ENCODE measurements at places on chromosomes 5 and 9.

GRCh38 chr5:110441035-110441434 is 285.4 kb downstream of the TMEM232 start:
- DNase-seq = no peak

DNA sequence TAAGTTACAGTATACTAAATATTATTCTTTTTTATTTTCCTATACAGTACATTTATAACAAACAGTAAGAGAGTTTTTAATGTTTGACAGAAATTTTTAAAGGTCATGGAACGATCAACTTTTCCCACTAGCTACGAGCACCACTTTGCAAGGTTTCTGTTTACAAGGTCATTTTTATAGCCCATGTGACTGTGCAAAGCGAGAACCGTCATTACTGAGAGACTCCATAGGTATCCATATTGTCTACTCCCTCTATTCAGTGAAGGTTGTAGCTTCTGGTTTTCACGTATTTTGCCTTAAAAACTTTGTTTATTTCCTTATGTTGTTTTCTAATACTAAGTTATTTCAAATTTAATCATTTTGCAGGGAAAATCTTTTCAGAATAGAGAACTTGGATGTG is 186.3 kb upstream of the RGMB start:
- no peak for DNase-seq

DNA sequence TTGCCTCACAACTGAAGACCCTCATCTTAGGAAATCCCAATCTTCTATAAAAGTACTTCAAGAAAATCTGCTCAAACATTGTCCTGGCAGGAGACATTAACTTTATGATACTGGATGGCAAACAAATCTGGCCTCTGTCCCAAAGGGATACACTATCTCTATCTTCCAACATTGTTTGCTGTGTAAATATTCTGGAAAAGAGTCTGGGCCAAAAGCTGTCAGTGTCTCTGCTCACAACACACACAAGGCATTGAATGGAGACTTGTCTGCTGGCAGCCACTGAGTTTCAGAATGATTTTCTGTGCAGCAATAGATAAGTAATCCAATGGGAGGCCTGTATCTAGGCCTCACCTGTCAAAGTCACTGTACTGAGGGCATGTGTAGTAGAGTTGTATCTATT is 471.1 kb downstream of the DMAC1 start:
- DNase-seq = no peak

- no peak for DNase-seq
Measured at GRCh38 chr5:5364932-5365331, 57.5 kb upstream of the ICE1 start.

DNA sequence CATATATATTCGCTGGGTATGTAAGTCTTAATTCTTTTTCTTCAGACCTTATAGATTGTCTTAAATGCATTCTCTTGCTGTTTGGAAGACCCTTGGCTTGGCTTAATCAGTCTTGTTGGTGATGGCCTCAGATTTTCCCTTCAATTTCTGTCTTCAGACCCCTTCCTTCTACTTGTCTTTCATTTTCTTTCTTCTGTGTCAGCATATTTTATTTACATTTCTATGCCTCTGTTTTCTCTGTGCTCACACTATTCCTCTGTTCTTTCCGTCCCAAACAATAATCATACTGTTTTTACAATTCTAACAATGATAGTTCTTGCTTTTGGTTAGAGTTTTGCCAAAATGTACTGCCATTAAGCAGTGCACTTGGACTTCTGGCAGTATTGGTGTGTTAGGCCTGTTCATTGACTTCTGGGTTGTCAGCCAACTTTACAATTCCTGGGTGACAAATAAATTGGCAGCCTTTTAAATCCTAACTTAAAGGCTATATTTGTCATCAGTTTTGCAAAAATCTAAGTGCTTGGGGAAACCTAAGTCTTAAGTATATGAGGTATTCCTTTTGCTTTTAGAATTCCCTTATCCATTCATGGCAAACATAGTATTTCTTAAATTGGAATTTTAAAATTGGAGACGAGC is 8.0 kb downstream of the SRFBP1 start:
- no peak for DNase-seq

- DNase-seq = no peak
Measured at GRCh38 chr5:99005506-99005905, 76.7 kb upstream of the CHD1 start.

- DNase-seq = peak; percentile 96
Measured at GRCh38 chr9:17005056-17005823, 129.6 kb upstream of the CNTLN start.

DNA sequence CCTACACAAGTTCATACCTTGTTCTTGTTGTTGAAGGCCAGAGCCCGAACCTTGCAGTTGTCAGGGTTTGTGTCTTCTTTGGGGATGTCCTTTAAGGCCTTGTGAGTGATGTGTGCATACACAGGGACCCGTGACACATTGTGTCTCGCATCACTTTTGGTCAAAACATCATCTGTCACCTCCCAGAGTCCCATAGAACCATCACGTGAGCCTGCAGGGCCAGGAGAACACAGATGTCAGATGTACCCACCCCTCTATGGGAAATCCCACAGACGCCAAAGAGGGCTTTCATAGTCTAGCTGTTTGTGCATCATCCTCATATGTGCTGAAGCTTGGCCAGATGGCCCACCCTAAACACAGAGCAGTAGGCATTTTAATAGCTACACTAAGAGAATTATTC is 28.2 kb downstream of the DCAF12 start:
- no peak for DNase-seq

- no peak for DNase-seq
Measured at GRCh38 chr5:115892021-115892420, 50.3 kb downstream of the AP3S1 start.

DNA sequence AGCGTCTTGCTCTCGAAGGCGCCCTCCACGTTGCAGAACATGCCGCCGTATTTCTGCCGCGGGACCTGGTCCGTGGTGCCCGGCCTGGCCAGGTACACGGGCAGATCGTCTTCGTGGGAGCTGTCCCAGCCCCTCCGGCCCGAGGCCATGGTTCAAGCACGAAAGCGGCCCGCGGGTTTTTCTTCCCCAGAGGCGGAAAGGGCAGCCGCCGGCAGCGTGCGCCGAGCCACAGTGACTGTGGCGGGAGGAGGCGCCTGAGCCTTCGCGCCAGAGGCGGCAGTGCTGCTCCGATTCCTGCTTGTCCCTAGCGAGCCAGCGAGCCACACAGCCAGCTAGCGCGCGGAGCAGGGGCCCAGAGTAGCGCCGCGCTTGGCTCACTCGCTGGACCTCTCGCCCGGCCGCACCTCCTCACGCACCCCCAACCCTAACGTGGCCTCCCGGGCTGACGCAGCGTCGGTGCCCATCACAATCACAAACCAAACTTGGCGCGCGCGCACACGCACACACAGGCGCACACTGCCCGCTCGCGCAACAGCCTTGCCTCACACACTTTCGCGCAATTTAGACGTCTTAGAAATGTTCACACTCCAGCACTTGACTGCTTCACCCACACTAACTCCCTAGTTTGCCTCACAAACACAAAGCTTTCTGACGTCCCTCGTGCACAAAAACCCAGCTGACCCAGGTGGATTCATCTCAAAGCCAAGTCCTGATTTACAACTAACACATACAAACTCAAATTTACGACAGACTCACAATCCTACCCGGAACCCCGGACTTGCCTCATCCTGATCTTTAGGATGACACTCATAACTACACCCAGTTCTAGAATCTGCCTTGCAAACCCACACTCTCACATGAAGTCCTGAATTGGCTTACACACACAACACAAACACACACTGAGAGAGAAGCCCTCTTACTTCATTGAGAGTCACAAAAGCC is at the start of gene DPYSL3:
Gene DPYSL3, minus strand, starts transcription at position 359 of the 942 bp plus-strand sequence. Its CDS starts 210 bp downstream, at position 149.
- DNase-seq = peak; percentile 35

- no peak for DNase-seq
Measured at GRCh38 chr9:124283228-124283814, 25.6 kb downstream of the NEK6 start.

DNA sequence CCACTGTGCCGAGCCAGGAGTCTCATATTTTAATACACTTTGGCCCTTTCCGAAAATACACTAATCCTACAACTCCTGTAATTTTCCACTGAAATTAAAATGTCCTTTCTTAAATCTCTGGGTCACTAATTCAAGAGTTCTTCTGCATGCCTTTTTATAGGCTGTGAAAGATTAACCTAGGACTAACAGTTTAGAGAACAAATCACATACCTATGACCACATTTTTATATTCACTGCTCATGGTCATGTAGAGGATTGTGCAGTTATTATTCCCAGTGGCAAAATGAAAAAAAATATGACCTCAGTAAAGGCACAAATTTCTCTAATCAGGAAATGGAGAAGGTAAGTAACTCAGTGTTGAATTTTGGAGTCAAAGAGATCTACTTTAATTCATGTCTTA is 33.4 kb downstream of the SLCO4C1 start:
- no peak for DNase-seq

DNA sequence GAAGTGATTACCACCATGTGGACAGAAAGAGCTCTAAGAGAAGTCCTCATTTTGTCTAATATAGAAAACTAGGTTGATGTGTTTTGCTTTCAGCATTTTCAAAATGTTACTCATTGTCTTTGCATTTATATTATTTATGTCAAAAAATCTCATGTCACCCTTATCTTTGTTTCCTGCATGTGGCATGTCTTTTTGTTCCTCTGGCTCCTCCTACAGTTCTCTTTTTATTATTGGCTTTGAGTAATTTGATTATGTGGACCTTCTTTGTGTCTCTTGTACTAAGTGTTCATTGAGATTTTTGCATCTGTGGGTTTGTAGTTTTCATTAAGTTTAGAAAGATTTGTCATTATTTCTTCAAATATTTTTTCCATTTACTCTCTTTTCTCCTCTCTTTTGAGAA is 58.8 kb downstream of the GNG10 start:
- DNase-seq = no peak

- no peak for DNase-seq
Measured at GRCh38 chr5:137448868-137449267, 50.3 kb downstream of the SPOCK1 start.

DNA sequence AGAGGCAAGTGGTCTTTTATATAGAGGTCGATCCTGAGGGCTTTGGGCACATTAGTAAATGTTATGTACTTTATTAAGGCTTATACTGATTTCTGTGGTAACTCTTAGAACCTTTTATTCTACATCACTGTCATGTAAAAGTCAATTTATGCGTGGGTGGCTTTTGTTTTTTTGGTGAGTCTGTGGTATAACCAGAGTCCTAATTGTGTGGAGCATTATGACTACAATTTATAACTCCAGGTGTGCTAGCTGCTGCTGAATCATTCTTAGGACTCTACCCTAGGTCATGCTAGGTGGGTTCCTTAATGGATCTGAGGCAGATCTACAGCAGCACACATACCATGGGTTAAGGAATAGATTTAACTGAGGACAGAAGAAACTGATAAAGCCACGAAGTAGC is 33.9 kb upstream of the KCNN2 start:
- DNase-seq = no peak

DNA sequence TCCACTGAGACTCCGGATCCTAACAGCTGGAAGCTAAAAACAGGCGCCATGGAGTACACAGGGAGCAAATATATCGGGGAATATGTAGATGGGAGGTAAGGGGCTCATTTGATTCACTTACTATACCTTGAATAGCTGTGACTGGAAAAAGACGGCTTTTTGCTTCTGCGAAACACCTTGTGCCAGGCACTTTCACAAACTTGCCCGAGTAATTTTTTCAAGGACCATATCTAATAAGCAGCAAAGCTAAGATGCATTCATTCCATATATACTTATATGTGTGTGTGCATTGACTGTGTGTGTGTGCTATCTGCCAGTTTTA is 178 bp downstream of the MORN5 start:
- DNase-seq = no peak

GRCh38 chr5:168773226-168773625 is 194.1 kb upstream of the PANK3 start:
- DNase-seq = no peak

DNA sequence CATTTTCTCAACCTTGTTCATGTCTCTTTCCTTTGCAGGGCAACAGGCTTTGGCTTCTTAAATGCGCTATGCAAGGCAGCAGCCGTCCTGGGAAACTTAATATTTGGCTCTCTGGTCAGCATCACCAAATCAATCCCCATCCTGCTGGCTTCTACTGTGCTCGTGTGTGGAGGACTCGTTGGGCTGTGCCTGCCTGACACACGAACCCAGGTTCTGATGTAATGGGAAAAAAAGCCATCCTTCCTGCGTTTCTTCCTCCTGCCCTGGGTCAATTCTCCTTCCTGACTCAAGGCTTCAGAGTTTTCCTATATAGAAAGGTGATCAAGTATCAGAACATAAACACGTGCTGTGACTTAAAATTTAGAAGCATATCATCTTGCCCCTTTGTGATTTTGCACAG is 77.8 kb upstream of the IQGAP2 start:
- DNase-seq = no peak

DNA sequence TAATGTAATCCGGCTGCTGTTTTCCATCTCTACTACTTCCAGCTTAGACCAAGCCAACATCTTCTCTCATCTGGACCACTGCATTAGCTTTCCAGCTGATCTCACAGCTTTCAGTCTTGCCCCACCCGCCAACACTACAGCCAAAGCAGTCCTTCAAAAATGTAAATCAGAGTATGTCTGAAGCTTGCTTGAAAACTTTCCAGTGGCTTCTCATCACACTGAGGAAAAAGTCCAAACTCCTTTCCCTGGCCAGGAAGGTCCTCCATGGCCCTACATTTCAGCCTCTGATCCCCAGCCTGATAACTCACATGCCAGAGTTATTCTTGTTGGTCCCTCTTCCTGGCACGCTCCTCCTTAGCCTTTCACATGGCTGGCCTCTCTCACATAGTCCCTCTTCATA is 38.5 kb downstream of the TTC1 start:
- peak; percentile 72 for DNase-seq

DNA sequence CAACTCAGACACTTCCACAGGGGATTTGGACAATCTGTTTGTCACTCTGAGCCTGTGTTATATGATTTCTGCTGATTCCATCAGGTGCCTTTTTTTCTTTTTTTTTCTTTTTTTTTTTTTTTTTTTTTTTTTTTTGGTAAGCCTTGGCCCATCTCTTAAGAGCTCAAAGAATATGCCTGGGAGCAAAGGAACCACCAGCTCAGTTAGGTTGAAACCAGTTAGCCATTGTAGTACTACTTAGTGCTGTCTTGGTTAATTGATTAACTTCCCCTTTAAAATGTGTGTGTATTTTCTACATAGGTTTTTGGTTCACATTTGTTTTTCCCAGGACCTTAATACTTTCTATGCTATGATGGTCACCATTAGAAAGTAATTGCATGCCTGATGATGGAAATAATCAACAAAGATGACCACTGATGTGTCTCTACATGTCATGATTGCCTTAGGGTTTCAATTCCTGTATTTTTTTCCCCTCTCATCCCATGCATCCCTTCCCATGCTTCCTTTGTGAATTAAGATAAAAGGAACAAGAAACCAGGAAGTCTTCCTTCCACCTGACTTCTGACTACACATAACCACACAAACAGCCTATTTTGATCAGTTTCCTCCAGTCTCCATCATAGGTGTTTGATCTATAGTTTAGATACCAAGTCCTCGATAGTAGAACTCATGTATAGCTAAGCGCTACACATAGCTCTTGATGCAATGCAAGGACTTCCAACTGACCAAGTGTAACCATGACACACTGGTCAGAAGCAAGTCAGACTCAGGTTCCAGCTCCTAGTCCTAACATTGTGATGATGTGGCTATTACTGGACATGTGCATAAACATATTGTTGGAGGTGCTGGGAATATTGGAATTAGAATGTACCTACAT is 306.1 kb downstream of the EFNA5 start:
- DNase-seq = no peak

GRCh38 chr5:131288328-131288727 is 24.5 kb downstream of the CDC42SE2 start:
- DNase-seq = no peak

Measured in skin of body (tissue), 3 donors.